ENCODE measurements at places on chromosomes 3 and 15.

DNA sequence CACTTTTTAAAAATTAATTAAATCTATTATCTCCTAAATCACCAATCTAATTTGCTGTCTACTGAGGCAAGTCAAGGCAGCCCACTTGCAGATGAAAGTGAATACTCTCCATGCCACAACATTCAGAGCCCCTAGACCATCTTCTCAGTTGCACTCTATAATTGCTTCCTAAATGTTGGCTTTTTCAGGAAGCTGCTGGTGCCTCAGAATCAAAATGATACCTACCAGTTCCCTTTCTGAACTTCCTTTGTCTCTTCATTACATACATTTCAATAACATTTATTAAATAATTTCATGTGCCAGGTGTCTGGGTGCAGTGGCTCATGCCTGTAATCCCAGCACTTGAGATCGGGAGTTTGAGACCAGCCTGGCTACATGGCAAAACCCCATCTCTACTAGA lies 124.1 kb downstream of the SERPINI1 start:
- DNase-seq = no peak

DNA sequence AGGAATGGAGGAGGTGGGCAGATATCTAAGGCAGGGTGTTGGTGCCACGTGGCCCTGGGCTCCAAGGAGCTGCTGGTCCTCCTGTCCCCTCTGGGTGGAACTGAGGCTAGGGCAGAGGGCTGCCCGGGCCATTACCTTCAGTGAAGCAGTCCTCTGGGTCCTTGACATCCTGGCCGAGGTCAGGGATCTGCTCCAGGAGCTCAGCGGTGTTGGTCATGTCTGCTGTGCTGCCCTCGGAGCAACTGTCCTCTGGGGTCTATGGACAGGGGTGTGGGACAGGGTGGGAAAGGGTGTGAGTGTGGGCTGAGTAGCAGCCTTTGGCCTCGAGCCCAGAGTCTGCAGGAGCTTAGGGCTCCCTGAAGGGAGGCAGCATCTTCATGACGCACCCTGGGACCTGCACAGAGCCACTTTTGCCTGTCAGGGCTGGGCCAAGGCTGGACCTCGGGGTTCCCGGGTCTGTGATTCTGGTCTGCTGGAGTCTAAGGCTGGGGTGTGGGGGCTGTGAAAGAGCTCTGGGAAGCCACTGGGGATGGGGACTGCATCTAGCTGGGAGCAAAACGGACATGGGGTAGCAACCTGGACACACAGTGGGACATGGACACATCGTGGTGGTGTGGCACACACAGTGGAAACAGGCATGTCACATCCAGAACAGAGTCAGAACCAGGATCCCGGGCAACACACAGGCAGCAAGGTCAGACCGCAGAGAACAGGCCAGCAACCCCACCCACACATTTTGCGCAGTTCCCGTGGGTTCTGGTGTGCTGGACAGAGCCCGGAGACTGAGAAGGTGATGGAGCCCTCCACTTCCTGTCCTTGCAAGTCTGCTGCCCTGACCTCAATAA lies 72.7 kb downstream of the SCN5A start:
- DNase-seq = no peak

- no peak for DNase-seq
Measured at GRCh38 chr15:36370731-36371112, 208.7 kb upstream of the CDIN1 start.

- no peak for DNase-seq
Measured at GRCh38 chr3:5977331-5977730, 789.8 kb downstream of the EDEM1 start.
